ENCODE measurements at places on chromosomes 11 and 22. TPM values are rescaled to one million over a fixed set of nuclear protein-coding genes. Genes with fewer than 3 reads are reported as not detected.

The NOX4 gene
- total RNA-seq, result 293 TPM

The SMTNL1 gene
- not detected for total RNA-seq

- DNase-seq, result no peak
Measured at GRCh38 chr11:97990162-97990920, 1030.4 kb upstream of the CNTN5 start.

GRCh38 chr11:42170601-42171000 is 711.1 kb upstream of the LRRC4C start:
- no peak for DNase-seq

DNA sequence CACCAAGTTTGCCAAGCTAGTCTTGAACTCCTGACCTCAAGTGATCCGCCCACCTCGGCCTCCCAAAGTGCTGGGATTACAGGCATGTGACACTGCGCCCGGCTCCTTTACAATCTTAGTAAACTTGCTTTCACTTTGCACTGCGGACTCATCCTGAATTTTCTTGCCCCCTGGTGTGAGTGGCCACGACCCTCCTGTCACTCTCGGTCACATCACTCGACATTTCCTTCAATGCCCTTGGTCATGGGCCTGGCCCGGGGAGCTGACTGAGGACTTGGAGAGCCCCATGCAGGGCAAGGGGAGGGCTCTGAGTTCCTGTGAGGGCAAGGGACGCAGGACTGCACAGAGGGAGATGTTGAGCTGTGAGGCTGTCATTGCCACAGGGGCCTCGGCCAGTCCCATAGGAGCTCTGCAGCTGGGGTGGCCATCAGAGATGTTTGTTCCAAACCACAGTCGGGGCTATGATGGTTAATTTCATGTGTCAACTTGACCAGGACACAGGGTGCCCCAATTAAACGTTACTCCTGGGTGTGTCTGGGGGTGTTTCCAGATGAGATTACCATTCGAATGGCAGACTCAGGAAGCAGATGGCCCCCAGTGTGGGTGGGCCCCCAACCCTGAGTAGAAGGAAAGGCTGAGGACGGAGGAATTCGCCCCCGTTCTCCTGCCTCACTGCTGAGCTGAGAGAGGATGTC is 21.2 kb downstream of the A4GALT start:
- no peak for DNase-seq

DNA sequence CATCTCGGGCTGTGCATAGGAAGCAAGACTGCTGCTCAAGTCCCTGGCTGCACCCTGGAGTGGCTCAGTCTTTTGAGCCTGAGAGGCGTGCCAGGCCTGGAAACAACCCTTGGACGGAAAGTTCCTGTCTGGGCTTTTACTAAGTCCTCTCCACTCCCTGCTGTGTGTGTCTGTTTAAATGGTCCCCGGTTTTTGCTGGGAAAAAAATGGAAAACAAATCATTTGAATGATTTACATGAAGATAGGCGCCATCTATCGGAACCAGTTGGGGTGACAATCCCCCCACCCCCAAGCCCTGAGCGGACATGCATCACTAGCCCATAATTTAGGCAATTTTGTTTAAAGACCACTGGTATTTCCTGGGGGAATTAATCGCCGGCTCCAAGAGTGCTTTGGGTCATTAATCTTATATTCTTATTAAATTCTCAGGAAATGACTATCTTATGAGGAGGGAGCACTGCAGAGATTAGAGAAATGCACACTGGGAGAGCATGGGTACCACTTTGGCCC is 2.7 kb upstream of the GAB2 start:
- no peak for DNase-seq

GRCh38 chr22:28241656-28242290 is 322.7 kb upstream of the PITPNB start:
- no peak for DNase-seq

GRCh38 chr11:19767627-19768151 is 55.1 kb downstream of the NAV2 start:
- no peak for DNase-seq

DNA sequence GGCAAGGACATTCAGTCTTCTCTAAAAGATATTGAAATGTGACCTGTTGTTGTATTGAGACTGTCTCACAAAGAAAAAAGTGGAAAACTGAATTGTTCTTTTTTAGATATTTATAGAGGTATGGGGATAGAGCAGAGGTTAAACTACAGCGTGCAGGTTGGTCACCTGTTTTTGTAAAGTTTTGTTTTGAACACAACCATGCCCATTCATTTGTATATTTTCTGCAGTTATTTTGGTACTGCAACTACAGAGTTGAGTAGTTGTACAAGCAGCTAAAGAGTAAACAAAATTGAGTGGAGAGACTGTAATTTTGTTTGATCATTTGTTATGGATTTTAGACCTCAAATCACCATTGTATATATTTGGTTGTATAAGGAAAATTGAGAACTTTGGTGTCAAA is 11.3 kb downstream of the EED start:
- no peak for DNase-seq

DNA sequence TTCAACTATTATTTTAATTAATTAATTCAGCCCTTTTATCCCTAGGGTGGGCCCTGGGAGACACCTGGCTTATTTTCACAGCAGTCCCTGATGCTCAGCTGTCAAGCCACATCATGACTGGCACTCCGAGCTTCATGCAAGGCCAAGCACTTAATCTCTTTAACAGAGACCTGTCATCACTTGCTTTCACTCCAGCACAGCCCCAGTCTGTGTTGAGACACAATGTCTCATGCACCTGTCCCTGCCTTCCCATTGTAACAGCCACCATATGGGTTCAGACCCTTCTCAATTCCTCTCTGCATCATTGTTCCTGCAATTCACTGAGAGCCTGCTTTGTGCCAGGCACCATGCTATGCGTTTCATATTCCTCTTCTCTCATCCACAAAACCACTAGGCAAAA is 222.2 kb upstream of the TENM4 start:
- DNase-seq, result no peak

GRCh38 chr11:83480811-83481210 is 194.6 kb upstream of the CCDC90B start:
- no peak for DNase-seq

- DNase-seq, result no peak
Measured at GRCh38 chr22:46275455-46276122, 7.8 kb downstream of the TTC38 start.

- DNase-seq, result no peak
Measured at GRCh38 chr11:31237819-31238760, 131.4 kb downstream of the DCDC1 start.

- DNase-seq, result no peak
Measured at GRCh38 chr11:104338186-104338585, 174.2 kb upstream of the PDGFD start.

GRCh38 chr11:111355956-111356659 is 23.0 kb downstream of the POU2AF1 start:
- no peak for DNase-seq

DNA sequence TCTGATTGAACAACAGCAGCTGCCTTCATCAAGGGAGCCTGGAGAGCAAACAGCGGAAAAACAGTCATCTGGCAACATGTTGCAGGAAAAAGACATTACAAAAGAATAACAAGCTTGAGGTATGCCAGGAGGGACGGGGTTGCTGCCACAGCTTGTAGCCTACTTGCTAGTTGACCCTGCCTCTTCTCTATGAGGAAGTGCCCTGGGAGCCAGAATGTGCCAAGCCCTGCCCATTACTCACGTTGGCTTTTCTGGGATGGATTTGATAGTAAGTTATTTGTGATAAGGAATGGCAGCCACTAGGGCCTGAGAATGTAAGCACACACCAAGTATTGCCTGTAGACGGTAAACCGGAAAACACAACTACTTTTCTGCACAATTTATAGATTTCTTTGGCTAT is 113.5 kb upstream of the KIRREL3 start:
- DNase-seq, result no peak

DNA sequence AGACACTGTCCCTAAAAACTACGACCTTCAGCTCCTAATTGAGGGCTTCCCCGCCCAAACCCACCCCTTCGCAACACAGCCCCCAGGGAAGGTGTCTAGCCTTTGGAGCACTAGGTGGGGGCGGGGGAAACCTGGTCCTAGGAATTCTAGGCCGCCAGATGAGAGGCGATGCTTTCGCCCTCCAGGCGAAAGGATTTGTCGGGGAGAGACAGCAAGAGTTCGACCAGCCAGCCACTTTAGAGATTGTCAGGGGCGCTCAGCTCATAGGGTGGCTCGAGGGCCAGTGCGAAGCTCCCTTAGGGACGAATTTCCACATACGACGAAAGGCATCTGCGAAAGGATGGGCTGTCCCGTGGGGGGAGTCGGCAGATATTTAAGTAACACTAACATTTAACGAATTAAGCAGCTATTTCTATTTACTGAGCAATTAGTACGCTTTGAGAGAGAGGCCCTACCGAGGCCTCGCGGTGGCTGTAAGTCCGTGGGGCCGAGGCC is 5.3 kb downstream of the CD248 start:
- no peak for DNase-seq

The IFITM5 gene
- not detected for total RNA-seq

GRCh38 chr11:93984196-93984567 is 37.0 kb upstream of the HEPHL1 start:
- no peak for DNase-seq

GRCh38 chr11:120499088-120499487 is 12.5 kb upstream of the GRIK4 start:
- DNase-seq, result no peak

The CYP2D6 gene
- total RNA-seq, result not detected

GRCh38 chr22:23070418-23071229 is at the start of gene GNAZ:
Gene GNAZ, plus strand, starts transcription at chr22:23070519. Its CDS starts 25,177 bp downstream, at chr22:23095696.
- no peak for DNase-seq

The POU2AF3 gene
- 1.7 TPM for total RNA-seq

DNA sequence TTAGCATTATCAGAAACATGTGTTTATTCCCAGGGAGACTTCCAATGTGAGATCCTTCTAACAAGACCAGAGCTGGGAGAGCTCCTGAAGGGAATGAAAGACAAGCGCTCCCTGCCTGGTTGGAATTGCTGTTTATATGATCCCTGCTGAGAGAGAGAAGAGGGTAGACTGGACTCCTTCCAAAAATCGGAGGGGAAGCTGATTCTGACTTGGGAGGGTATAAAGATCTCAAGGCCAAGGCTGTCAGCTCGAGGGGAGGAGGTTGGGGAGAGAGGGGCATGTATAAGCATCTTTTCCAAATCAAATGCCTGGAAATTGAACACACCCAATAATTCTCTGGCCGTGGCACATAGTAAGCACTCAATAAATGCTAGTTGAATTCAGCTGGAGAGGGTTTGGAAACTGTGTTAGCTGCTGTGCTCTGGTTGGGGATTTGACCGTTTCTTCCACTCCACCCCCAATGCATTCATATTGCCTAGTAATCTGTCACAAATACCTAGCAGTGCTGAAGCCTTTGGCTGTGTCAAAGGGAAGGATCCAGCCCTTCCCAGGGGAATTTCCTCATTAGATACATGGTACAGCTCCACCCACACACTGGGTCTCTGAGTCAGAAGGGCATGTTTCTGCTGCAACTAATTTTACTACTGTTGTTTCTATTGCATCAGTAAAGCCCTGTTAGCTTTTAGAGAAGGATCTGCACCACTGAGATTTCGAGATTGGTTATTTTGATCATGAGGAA is 61.5 kb downstream of the CACNG2 start:
- DNase-seq, result no peak

GRCh38 chr11:12160680-12161079 is 50.3 kb downstream of the MICAL2 start:
- no peak for DNase-seq

DNA sequence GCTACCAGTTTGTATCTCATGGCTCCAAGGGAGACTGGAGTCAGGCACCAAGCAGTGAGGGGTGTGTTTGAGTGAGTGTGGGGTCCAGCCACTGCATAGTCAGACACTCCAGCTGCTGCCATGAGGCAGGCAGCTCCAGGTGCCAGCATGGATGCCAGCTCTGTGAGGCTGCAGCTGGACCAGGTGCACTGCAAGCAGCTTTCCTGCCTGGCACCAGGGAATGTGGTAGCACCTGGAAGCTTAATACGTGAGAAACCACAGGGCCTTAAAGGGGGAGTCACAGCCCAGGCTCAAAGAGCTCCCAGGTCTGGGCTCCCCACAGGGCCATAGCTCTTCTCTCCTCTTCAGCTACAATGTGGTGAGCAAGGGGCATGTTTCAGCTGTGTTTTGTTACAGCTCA is 817.8 kb upstream of the LUZP2 start:
- no peak for DNase-seq

GRCh38 chr11:81673001-81673400 is 1060.7 kb downstream of the FAM181B start:
- no peak for DNase-seq

DNA sequence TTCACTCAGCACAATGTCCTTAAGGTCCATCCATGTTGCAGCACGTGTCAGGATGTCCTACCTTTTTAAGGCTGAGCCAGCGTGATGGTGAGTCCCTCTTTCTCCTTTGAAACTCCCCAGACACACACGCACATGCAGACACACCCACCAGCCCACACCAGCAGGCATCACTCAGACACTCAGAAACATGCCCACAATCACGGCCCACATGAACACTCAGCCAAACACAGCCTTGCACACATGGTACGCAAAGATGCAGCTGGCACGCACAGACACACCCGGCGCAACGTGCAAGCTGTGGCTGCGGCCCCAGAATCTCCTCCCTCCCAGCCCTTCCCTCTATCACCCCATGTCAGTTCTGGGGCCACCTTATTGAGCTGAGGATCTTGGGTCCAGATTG is 8.0 kb downstream of the FADS3 start:
- no peak for DNase-seq
